ENCODE measurements at places on chromosomes 12 and 14.

GRCh38 chr12:82805812-82806497, 119.2 kb downstream of the TMTC2 start:
- no peak for DNase-seq

- DNase-seq, result no peak
Measured at GRCh38 chr14:101540481-101541462, 20.5 kb upstream of the DIO3 start.

DNA sequence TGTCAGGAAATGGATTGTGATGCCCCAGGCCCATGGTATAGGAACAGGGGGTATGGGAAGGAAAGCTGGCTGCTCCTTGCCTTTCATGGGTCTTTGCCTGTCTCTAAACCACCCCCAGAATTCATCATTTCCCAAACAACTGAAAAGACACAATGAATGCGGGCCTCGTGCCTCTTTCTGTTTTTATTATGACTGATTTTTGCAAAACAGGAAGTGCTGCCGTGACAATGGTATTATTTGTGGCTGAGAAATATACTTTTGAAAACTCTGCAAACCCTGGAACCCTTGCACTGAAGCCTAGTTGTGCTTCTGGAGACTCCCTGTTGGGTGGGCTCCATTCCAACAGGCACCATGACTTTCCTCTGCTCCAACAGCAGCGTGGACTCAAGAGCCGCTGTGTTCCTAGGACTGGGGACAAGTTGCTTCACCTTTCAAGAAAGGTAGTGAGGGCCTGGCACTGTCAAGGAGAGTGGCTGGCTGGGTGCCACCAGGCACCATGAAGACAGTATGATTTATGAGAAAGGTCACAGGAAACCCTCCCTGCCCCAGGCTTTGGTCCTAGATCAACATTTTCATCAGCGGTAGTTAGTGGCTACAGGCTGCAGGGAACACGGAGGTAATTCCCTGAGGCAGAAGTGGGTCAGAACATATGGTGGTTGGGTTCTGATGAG, 4.8 kb upstream of the DGLUCY start:
- DNase-seq, result no peak

- DNase-seq, result no peak
Measured at GRCh38 chr12:64457466-64457865, 5.5 kb downstream of the TBK1 start.

GRCh38 chr14:74641601-74642391, 29.8 kb upstream of the LTBP2 start:
- DNase-seq, result no peak

- DNase-seq, result no peak
Measured at GRCh38 chr12:46556105-46556559, 183.6 kb upstream of the SLC38A2 start.
